ENCODE measurements at places on chromosomes 3 and 15.

GRCh38 chr3:52983336-52983807, 62.5 kb downstream of the SFMBT1 start:
- DNase-seq, result peak; percentile 19

DNA sequence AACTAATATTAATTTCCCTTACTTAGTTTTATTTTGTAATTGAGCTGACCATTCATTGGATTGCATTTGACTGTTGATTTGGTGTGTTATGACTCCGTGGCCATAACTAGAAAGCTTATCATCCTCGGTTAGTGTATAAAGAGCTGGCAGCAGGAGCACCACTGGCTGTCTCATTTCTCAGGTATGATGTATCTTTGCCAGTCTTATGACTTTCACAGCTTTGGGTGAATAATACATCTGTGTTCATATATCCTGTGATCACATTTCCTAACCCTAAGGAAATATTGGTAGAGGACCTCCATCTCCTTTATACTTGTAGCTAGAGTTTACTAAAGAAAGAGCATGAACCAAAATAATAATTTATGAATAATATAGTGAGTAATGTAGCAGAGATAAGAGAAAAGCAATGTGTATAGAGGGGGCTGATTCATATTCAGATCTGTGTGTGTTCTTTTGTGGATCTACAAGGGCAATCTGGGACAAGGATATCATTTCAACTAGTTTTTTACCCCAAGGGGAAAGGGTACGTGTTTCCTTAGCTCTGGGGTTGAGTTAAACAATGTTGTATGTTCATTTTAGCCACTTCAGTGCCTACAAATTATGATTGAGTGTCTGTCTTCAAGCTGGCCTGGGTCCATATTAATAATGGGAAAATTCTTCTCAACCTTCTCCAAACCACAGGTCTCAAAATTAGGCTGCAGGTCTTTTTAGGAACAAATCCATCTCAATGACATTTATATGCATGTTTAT, 901.7 kb downstream of the NTRK3 start:
- DNase-seq, result no peak

DNA sequence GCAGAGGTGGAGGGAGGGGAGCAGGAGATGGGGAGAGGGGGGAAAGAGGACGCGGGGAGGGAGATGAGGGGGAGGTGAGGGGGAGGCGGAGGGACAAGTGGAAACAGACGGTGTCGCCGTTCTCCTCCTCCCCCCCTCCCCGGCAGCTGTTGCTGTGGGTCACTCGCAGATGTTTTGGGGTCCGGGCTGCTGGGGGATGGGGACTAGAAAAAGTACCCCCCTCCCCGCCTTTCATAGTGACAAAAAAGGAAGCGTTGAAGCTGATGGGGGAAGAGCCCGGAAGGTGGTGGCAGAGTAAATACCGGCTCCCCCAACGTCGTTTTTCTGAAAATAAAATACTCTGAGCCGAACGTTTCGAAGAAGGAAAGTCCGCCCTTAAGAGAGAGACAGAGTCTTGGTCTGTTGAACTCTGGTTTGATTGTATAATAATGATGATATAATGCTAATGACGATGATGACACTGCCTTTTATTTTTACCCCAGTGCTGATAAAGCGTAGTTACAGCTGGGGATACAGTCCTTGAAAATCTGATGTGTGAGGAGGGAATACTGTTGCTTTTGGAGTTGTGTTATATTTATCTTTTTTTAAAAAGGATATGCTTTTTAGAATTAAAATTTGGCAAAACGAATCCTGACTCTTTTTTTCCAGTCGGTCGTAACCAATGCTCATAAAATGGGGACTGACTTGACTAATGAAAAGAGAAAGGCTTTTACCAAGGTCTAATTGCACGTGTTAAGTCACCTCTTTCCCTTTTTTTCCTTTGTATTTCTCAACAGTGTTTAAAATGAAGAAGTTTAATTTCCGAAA, 993 bp downstream of the STXBP5L start:
- no peak for DNase-seq

- no peak for DNase-seq
These were observed 369.1 kb downstream of the RBMS3 start for GRCh38 chr3:29649815-29650547.

DNA sequence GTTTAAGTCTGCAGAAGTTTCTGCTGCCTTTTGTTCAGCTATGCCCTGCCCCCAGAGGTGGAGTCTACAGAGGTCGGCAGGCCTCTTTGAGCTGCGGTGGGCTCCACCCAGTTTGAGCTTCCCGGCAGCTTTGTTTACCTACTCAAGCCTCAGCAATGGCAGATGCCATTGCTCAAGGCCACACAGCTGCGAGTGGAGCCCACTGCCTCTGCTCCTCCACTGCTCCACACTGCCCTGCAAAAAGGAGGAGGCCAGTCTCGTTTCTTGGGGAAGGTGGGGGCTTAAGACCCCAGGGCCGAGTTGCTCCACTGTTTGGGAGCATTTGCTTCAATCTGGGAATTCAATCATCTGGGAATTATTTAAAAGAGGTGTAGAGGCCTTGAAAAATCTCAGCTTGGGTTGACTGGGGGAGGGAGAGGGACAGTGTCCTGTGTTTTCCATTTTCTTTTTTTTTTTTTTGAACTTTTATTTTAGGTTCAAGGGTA, 144.6 kb upstream of the MEF2A start:
- DNase-seq, result no peak

GRCh38 chr3:88595026-88595425, 445.3 kb downstream of the C3orf38 start:
- DNase-seq, result no peak

GRCh38 chr15:91880373-91880772, 26.9 kb downstream of the SLCO3A1 start:
- DNase-seq, result no peak

DNA sequence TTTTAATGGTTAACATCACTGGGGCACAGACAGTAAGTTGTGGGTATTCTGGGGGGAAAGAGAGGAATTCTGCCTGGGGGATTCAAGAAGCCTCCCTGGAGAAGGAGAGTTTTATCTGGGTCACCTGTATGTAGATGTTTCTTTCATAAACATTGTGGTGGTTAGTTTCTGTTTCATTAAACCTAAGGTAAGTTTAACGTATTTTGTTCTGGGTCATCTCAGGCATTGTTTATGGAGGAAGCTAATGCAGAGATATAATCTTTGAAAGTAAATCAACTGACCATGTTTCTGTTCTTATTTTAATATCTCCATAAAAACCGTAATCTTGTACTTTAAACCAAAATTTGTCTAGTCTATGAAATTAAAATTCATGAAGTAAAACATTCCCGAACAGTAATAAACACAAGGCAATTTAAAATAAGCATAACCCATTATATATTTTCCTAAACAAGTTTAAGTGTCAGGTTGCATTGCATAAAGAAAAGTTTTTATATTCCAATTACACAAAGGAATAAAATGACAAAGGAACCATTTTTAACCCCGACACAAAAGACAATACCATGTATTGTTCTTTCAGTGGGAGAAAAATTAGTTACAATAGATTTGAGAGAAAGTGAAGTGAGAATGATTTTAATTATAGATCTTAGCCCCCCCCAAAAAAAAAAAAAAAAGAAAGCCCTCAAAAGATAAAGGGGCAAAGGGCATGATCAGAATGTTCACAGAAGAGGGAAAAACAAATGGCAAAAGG, 274.6 kb upstream of the TBL1XR1 start:
- DNase-seq, result no peak

- no peak for DNase-seq
These were observed 27.2 kb downstream of the AKAP13 start for GRCh38 chr15:85407421-85408269.

- no peak for DNase-seq
These were observed 132.4 kb upstream of the OSTN start for GRCh38 chr3:191066669-191067068.

DNA sequence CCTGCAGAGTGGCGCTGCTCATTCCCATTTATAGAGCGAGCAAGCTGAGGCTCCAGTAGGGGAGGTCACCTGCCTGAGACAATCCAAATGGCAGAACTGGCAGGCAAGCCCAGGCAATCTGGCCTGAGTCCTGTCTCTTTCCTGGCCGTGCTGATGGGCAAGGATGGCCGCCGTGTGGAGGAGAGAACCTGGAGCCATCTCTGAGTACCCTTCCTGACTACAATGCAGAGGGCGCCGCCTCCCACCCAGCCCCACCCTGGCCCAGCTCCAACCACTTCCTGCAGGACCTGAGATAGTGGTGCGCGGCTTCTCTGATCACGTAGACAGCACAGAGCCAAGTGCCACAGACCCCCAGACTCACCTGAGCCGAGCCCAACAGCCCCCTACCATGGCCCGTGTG, 7.0 kb downstream of the TLR9 start:
- DNase-seq, result no peak

- DNase-seq, result no peak
These were observed 160.1 kb upstream of the DPH6 start for GRCh38 chr15:35705884-35706585.

DNA sequence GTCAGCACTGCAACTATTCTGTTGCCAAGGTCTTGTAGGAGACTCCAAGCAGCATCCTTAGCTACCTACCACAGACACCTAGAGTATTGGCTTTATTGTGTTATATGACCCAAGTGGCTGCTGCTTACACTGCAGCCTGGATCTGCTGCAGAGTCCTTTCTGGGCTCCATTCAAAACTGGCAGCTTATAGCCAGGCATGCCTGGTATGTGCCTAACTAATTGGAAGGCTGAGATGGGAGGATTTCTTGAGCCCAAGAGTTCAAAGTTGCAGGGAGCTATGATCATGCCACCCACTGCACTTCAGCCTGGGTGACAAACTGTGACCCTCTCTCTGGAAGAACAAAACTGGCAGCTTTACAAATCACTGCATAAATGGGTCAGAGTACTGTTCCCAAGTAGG, 8.6 kb downstream of the NDUFB4 start:
- DNase-seq, result no peak

DNA sequence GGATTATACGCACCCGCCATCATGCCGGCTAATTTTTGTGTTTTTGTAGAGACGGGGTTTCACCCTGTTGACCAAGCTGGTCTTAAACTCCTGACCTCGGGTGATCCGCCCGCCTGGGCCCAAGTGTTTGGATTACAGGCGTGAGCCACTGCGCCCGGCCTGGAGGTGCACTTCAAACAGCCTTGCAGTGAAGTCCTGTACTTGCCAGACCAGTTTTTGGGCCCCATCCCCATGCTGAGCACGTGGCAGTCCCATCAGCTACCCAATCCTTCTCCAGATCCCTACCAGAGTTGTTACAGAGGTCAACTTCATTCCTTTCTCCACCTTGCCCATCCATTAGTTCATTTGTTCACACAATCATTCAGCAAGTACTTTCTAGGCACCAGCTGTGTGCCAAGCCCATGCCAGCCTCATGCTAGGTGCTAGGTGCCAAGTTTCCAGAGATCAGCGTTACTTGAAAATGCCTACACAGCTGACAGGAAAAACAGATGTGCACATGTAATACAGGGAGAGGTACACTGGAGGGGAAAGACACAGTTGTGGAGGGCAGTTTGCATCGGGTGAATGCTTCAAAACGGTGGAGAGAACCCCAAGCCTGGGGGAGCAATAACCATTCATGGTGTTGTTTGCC, 2.2 kb downstream of the DNAH1 start:
- no peak for DNase-seq

GRCh38 chr15:63997715-63998442, 48.4 kb downstream of the DAPK2 start:
- no peak for DNase-seq

- DNase-seq, result no peak
These were observed 21.8 kb downstream of the IGDCC4 start for GRCh38 chr15:65400760-65401610.

DNA sequence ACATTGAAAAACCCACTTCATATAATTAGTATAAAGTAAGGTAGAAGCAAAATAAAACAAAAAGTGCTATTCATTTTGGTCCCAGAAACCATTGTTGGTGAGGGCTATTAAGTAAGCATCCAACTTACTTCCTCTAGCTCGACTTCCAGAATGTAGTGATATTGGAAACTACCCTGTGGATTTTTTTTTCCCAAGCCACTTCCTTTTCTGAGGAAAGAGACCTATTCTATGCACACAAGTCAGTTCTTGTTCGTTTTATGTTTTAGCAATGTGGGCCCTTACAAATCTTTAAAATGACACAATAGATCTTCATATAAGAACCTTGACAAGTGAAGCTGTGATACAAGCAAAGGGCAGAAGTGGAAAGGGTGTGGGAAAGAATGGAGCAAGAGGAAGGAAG, 402.0 kb upstream of the TBL1XR1 start:
- no peak for DNase-seq

- no peak for DNase-seq
These were observed 436.2 kb upstream of the SUCLG2 start for GRCh38 chr3:68090571-68090970.

DNA sequence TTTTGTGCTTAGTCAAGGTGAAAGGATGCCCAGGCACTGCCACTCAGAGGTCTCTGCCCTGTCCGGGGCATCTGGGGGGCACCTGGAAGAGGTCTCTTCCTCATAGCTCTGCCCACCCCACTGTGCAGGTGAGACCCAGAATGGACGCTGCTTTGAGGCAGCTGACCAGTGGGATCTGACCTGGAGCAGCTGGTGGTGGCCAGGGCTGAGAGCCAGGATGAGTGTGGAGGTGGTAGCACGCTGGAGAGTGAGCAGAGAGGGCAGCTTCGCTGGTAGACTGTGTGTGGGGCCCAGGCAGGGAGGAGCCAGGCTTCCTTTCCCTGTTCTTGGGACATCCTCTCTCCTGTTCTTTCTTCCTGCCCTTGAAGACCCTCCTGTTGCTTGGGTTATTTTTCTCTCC, 32.2 kb upstream of the PLA2G4E start:
- DNase-seq, result no peak

- no peak for DNase-seq
These were observed 11.2 kb downstream of the APBA2 start for GRCh38 chr15:28896951-28897350.

DNA sequence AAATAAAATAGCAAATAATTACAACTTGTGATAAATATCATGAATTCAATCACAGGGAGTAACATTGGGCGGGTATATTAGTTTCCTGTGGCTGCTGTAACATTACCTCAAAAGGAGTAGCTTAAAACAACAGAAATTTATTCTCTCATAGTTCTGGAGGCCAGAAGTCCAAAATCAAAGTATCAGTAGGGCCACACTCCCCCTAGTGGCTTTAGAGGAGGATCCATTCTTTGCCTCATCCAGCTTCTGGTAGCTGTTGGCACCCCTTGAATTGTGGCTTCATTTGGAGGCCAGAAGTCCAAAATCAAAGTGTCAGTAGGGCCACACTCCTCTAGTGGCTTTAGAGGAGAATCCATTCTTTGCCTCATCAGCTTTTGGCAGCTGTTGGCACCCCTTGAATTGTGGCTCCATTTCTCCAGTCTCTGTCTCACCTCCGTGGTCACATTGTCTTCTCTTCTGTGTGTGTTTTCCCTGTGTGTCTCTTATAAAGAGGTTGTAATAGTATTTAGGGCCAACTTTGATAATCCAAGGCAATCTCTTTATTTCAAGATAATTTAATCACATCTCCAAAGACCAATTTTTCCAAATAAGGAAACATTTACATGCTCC, 3.1 kb upstream of the CFAP20DC start:
- DNase-seq, result no peak

DNA sequence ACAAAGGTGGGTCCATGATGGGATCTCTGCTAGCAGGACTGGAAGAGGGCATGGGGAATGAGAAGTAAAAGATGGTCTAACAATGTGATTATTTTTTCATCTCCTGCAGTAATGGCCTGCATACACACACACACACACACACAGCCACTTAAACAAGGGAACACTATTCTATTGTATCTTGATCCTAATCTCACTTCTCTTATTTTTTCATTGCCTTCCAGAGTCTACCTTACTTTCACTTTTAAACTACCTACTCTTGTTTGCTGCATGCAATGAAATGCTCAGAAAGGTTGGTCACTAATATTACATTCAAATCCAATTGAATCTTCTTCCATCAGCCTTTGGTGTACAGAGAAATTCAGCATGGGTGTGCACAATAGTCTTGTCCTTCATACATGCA, 853.8 kb downstream of the IGSF11 start:
- no peak for DNase-seq

Data from activated CD8-positive, alpha-beta memory T cell treated with anti-CD3 and anti-CD28 coated beads for 1 hour (primary cell).